Eye (tissue), 1 donor: ENCODE measurements at places on chromosomes 3 and 15.

DNA sequence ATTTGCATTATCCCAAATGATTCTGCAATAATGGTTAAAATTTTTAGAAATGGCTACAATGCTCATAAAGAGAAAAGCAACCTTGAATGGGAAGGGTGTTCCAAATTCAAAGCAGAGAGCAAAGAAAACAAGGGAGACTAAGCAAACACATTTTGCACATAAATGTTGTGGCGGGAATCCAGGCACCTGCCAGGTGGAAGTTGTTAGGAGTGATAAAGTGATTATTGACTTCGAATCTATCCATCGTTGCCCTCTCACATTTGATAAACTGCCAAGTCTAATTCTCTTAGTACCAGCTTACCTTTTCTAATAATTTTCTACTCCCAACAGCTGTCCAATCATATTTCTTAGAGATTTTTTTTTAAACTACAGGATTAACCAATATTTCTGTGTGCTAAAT is 244.5 kb downstream of the CACNA2D3 start:
- DNase-seq = no peak

- peak; percentile 59 for DNase-seq
These were observed 218.5 kb downstream of the BBX start for GRCh38 chr3:107740992-107741896.

- DNase-seq = peak; percentile 39
These were observed 73.2 kb downstream of the CHDH start for GRCh38 chr3:53773021-53773436.

DNA sequence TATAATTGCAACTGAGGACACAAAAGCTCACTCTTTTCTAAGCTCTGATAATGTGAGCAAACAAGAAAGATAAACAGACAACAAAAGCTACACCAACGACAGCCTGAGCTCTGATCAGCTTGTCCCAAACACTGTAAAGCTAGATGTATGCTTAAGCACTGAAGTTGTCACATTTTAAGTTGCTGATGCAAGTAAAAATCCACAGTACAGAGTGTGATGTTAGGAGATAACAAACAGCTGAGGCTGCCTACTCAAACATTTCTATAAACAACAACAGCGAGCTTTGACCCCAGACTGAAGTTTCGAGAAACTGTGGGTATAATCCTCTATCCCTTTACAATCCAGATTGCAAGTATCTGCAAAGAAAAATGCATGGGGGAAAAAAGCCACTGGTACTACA is 10.7 kb downstream of the MTHFS start:
- DNase-seq = no peak

- no peak for DNase-seq
These were observed 10.1 kb upstream of the CAPN3 start for GRCh38 chr15:42349186-42349585.

- DNase-seq = no peak
These were observed 43.3 kb downstream of the TLNRD1 start for GRCh38 chr15:81043935-81044575.

GRCh38 chr15:71825021-71825730 is 14.8 kb downstream of the NR2E3 start:
- no peak for DNase-seq

DNA sequence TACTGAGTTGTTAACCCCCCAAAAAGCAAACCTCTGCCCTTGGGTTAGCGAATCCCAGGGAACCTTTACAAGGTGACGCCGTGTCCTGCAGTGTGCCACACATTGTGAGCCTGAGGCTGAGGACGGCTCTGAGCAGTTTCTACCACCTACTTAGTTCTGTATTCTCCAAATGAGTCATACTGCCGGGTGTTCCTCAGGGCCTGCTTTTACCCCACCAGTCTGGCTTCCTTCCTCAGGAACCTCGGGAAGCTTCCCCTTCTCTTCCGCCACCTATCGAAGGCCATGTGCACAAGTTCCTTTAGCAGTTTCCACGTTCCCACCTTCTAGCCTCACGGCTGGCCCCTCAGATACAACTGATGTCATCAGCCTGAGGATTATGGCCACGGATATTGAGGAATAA is 384.0 kb upstream of the TPM1 start:
- no peak for DNase-seq

DNA sequence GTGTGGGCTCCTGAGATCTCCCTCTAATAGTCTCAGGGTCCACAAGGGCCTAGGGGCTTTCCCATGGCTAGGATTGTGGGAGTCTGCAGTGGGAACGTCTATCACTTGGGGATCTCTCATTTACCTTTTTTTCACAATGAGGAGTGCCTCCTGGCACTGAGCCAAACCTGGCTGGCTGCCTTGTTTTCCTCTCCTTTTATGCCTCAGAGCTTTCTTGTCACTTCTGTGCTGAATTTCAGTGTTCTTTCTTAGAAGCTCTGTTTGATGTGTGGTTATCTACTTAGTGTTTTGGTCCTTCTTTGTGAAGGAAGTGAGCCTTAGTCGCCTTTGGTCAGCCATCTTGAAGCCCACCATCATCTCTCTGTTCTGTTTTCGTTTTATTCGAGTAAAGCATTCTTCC is 33.9 kb downstream of the DOCK3 start:
- DNase-seq = peak; percentile 48

DNA sequence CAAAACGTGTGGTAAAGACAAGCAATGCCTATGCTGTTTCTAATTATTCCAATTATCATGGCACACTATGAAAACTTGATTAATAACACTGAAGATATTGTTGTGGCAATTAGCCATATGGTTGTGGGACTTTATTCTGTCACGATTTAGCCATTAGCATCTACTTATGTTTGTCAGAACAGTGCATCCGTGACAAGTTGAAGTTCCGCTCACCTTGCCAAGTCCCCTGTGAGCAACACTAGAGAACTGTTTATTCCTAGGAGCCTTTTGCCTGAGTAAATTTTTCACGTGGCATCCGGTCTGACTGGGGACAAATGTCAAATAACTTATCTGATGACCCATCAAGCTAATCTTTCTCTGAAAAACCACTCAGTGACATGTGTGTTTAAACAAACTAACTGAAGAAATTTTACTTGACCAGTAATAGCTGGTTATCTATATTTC is 403.3 kb downstream of the TBC1D5 start:
- peak; percentile 60 for DNase-seq

DNA sequence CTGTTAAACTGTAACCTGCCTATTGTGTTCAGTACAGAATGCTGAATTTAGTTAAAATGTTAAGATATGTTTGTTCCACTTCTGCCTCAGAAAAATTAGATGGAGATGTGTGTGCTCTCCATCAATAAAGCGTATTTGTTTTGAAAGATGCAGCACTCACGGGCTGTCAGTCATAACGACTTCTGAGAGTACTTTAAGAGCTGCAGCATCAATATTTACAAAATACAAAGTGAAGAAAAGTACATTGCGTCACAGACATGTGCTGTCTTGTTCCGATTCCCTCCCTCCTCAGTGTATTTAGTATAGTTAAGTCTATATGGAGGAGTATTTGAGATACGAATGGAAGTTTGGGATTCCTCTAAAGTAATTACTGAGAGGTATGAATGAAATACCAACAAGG is 166.6 kb downstream of the BBX start:
- DNase-seq = no peak

DNA sequence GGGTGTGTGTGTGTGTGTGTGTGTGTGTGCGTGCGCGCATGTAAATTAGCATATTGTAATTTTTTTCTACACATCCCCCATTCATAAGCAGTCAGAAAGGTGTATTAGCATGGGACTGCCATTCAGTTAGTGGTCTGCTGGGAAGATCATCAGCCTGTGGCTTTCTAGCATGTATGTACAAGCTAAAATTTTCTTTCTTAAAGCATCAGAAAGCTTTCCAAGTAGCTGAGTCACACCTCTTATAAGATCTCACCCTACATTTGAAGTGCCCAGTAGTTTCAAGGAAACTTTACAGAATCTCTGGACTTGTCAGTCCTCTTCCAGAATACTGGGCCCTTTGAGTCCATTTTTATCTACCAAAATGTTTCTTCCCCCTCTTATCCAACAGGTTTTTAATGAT is 411.4 kb upstream of the TPRG1 start:
- DNase-seq = no peak
